ENCODE measurements at places on chromosomes 1 and 21.

- DNase-seq: no peak
Observed at GRCh38 chr21:34141373-34141772, 68.0 kb downstream of the MRPS6 start.

GRCh38 chr1:183834568-183834967, 29.6 kb downstream of the RGL1 start:
- DNase-seq: no peak

DNA sequence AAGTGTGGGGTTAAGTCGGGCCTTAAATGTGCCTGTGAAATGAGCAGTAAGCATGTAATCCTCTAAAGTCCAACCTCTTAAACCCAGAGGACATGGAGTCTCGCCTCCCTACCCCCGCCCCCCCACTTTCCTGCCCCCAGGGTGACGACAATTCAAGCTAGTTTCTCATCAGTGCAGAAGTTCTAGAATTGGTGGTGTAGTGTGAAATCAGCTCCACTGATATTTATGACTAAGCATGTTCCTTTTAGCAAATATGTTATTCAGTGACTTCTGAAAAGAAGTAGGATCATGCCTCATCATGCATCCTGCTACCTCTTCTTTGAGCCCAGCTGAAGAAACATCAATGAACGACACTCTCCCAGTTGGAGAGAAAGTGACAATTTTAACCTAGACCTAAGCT, 2.6 kb upstream of the ABCB10 start:
- DNase-seq: no peak

- DNase-seq: no peak
Observed at GRCh38 chr1:83706354-83706938, 292.5 kb downstream of the TTLL7 start.
